Activated CD4-positive, alpha-beta memory T cell treated with anti-CD3 and anti-CD28 coated beads, Interleukin-2, amount 10 ng/mL, durations not matched to agents 7 days and 5 days (primary cell): ENCODE measurements at places on chromosomes 16 and 17. TPM values are rescaled to one million over a fixed set of nuclear protein-coding genes. Genes with fewer than 3 reads are reported as not detected.

DNA sequence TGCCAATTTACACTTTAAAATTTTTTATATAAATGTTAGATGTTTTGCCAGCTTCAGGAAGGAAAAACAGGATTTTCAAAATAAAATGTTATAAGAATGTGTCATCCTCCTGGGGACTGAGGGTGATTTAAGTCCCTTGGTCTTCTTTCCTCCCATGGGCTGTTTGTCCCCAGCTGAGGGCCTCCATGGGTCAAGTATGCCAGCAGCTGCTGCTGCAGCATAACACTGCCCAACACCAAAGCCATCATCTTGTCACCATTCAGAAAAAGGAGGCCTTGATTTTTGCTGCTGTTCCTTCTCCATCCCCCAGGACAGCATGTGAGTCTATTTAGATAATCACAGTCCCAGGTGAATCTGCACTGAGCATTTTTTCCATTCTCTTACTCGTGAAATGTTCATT is 188.5 kb downstream of the LGALS9B start:
- H3K27me3 ChIP-seq = no peaks in the 10 kb centered on the region
- no peak for DNase-seq
- peaks cover 41% of the 10 kb centered on the region for H3K4me1 ChIP-seq
- no peak overlapping the region for H3K27ac ChIP-seq
- H3K4me3 ChIP-seq = no peak overlapping the region

GRCh38 chr16:88743693-88744576 is 37.6 kb downstream of the CTU2 start:
- peaks cover 44% of the 10 kb centered on the region for H3K4me1 ChIP-seq
- H3K27ac ChIP-seq = peak overlapping the region; percentile 40
- H3K27me3 ChIP-seq = no peaks in the 10 kb centered on the region
- H3K4me3 ChIP-seq = no peak overlapping the region

- DNase-seq = no peak
- H3K27ac ChIP-seq = no peak overlapping the region
- H3K4me1 ChIP-seq = peaks cover 18% of the 10 kb centered on the region
- no peaks in the 10 kb centered on the region for H3K36me3 ChIP-seq
These were observed 6.9 kb downstream of the DOK4 start for GRCh38 chr16:57479205-57479975.

JUP gene
- 0.35 TPM for total RNA-seq

RRAD gene
- total RNA-seq = 1.3 TPM

HOXB1 gene
- not detected for total RNA-seq

- H3K36me3 ChIP-seq = no peaks in the 10 kb centered on the region
- H3K27ac ChIP-seq = no peak overlapping the region
- no peak overlapping the region for H3K4me3 ChIP-seq
- no peak for DNase-seq
These were observed 47.8 kb downstream of the MEOX1 start for GRCh38 chr17:43613917-43614316.

DNA sequence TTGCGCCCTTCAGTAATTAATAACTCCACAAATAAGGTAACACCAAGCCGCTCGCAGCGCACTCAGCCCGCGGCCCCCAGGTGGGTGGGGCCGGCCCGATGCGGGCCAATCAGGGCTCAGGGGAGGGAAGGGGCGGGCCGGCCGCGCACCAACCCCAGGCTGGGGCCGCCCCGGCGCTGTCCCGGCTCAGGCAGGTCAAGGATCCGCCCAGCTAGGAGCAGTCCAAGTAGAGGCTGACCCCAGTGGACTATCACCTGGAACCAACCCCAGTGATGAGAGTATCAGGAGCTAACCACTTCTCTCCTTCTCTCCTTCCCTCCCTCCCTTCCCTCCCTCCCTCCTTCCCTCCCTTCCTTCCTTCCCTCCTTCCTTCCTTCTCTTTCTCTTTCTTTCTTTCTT is 110.8 kb downstream of the C16orf78 start:
- peaks cover 12% of the 10 kb centered on the region for H3K27me3 ChIP-seq
- no peak overlapping the region for H3K4me3 ChIP-seq
- DNase-seq = no peak

DNA sequence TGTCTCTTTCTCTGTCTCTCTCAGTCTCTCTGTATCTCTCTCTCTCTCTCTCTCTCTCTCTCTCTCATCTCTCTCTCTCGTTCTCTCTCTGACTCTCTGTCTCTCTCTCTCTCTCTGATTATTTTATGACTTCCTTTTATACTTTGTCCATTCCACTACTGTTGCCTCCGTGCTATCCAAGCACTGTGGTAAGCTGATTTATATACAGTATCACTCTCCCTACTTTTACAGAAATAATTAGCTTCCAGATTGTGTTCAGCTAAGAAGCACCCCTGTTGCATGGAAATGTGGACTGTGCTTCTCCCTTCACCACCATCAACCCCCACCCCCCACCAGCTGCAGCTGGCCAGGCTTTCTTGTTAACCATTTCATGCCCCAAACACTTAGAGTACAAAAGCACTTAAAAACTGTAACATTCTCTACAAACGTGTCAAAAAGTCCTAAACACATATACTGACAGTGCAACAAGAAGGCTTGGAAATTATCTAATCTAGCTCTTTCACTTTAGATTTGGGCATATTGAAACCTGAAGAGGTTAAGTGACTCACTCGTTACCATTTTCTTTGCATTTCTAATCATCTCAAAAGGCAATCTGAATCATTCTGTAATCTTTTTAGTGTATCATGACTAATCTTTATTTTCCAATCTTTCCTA is 11.6 kb upstream of the TMEM100 start:
- DNase-seq = no peak
- no peaks in the 10 kb centered on the region for H3K36me3 ChIP-seq
- no peak overlapping the region for H3K4me3 ChIP-seq
- H3K4me1 ChIP-seq = peaks cover 15% of the 10 kb centered on the region
- H3K27ac ChIP-seq = no peak overlapping the region

KRTAP9-7 gene
- not detected for total RNA-seq

CDRT15L2 gene
- not detected for total RNA-seq

DNA sequence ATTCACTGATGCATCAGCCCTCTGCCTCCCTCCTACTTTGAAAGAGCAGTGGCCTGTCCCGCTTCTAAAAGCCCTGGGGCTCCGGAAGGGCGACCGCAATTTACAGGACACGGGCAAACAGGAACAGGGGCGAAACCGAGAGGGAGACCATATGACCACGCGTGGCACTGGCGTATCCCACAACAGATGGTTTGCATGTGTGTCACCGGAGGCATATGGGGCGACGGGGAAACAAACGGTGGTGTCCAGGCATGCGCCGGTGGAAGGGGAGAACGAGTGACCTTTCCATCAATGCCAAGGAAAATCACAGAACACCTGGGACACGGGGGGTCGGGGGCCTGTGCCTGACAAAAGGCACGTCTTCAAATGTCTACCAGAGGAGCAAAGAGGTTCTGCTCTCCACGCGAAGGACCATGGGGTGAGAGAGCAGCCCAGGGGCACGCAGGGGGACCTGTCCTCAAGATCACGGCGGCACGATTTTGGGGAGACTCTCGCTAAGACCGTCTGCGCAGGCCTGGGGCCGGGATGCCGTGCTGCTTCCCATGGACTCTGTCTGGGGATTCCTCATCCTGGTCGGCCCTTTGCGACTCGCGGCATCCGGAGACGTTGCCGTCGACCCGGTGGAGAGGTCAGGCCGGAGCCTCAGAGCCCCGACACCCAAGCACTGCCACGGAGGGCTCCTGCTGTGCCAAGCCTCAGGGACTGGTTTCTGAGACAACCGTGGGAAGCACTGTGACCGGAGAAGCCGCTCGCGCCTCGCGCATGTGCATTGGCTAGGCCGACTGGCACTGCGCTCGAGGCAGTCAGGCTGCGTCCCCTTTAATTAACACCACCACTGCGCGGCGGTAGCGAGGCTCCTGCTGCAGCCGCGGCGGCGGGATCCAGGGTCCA is 12.8 kb upstream of the KCNJ18 start:
- H3K4me1 ChIP-seq = no peaks in the 10 kb centered on the region
- no peak for DNase-seq
- no peaks in the 10 kb centered on the region for H3K27me3 ChIP-seq
- H3K27ac ChIP-seq = no peak overlapping the region

DNA sequence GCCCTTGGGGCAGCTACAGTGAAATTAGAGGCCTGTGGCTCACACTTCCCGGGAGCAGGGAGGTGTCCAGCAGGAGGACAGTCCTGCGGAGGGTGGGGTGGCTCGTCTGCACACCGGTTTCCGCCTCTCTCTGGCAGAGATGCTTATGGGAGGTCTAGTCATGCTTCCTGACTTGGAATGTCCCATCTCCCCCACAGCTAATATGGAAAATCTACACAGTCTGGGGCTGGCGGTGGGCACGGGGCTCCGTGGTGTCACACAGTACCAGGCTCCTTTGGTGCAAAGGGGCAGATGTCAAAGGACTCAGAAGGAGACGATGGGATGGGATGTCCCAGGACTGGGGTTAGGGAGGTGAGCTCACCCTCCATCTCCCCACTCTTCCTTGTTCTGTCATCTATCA is 44.1 kb upstream of the DOC2B start:
- H3K4me1 ChIP-seq = no peaks in the 10 kb centered on the region
- H3K4me3 ChIP-seq = no peak overlapping the region
- H3K27ac ChIP-seq = no peak overlapping the region
- no peaks in the 10 kb centered on the region for H3K36me3 ChIP-seq

CLDN7 gene
- total RNA-seq = 0.80 TPM

PRKCA gene
- 57.6 TPM for total RNA-seq

DNA sequence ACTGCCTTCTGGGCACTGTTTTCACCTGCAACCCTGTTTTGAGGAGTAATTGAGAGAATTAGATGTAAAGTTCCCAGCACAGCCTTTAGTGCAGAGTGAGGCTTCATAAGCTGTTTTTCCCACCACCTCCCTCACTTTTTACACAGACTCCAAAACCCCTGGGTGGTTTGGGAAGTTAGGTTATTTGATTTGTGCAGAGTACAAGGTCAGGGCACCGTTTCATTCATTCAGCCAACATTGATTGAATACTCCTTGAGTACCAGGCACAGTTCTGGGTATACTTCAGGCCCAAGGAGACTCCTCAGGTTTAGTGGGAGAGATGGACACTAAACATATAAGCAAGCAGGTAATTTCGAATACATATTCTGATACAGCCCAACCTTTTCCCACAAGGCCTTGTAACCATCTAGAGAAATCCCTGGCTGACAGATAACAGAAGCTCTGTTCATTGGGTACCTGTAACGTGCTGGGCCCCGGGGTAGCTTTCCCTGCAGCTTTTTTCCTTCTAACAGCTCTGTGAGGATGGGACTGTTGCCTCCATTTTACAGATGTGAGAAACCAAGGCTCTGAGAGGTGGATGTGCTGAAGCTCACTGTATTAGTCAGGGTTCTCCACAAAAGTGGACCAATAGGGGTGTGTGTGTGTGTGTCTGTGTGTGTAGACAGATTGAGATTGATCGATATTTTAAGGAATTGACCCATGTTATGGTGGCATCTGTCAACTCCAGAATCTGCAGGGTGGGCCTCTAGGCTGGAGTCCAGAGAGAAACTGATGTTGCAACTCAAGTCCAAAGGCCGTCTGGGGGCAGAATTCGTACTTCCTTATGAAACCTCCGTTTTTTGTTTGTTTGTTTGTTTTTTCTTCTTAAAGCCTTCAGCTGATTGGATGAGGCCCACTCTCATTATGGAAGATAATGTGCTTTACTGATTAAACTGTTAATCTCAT is 234.7 kb downstream of the SNX29 start:
- H3K27ac ChIP-seq = no peak overlapping the region
- H3K36me3 ChIP-seq = no peaks in the 10 kb centered on the region
- no peaks in the 10 kb centered on the region for H3K4me1 ChIP-seq
- H3K27me3 ChIP-seq = no peaks in the 10 kb centered on the region

DNA sequence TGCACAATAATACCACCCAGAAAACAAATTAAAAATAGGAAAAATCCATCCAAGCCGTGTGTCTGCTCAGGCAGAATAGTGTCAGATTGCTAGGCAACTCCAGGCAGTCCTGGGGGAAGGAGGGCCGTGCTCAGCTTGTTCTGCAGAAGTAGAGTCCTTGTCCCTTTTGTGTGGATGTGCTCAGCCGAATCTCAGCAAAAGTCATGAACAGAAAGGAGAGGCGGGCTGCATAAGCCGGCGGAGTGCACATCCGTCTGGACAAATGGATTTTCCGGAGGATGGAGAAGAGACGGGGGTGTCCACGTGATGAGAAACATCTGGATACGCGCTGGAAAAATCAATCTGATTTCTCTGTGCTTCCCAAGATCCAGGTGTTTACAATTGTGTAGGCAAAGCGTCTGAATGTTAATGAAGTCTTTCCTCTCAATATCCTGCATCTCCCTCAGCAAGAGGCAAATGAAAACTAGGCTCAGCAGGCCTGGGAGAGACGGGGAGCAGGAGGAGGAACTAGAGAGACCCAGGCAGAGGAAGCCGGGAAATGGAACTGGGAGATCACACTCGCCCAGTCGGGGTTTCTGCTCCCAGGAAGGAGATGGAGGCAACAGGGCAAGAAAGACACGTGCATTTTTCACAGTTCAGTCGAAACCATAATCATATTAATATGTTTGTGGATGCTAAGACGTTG is 7.7 kb upstream of the RBFOX3 start:
- no peak overlapping the region for H3K4me3 ChIP-seq
- no peaks in the 10 kb centered on the region for H3K36me3 ChIP-seq
- no peak for DNase-seq
- H3K4me1 ChIP-seq = no peaks in the 10 kb centered on the region
- H3K27me3 ChIP-seq = peaks cover 2% of the 10 kb centered on the region

- DNase-seq = no peak
- peaks cover 27% of the 10 kb centered on the region for H3K4me1 ChIP-seq
- H3K27me3 ChIP-seq = no peaks in the 10 kb centered on the region
- peaks cover 6% of the 10 kb centered on the region for H3K36me3 ChIP-seq
- H3K27ac ChIP-seq = peak overlapping the region; percentile 45
These were observed 9.2 kb downstream of the CDIP1 start for GRCh38 chr16:4529085-4530060.

DNA sequence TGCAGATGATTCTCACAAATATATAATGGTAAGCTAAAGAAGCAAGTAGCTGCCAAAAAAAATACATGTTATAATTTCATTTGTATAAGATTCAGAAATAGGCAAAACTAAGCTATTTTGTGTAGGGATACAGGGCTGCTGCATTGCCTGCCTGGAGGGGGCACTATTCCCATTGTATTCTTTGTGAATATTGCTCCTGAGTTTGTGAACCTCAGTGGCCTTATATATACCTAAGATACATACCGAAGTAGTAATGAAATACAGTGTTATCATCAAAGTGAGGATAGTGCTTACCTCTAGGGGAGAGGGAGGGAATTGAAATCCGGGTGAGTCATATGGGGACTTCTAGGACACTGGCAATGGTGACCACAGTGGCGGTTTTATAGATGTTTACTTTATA is 53.5 kb downstream of the C17orf58 start:
- no peaks in the 10 kb centered on the region for H3K27me3 ChIP-seq
- no peak for DNase-seq
- H3K27ac ChIP-seq = no peak overlapping the region

KRTAP1-1 gene
- total RNA-seq = not detected

ARL4D gene
- total RNA-seq = 6.4 TPM

- no peak overlapping the region for H3K4me3 ChIP-seq
- H3K27ac ChIP-seq = no peak overlapping the region
- no peak for DNase-seq
- peaks cover 3% of the 10 kb centered on the region for H3K27me3 ChIP-seq
- H3K36me3 ChIP-seq = peaks cover 42% of the 10 kb centered on the region
- peaks cover 30% of the 10 kb centered on the region for H3K4me1 ChIP-seq
These were observed 6.6 kb downstream of the VAT1 start for GRCh38 chr17:43015579-43015978.
